HFF-Myc (cell line): ENCODE measurements at places on chromosomes 16 and 17.

DNA sequence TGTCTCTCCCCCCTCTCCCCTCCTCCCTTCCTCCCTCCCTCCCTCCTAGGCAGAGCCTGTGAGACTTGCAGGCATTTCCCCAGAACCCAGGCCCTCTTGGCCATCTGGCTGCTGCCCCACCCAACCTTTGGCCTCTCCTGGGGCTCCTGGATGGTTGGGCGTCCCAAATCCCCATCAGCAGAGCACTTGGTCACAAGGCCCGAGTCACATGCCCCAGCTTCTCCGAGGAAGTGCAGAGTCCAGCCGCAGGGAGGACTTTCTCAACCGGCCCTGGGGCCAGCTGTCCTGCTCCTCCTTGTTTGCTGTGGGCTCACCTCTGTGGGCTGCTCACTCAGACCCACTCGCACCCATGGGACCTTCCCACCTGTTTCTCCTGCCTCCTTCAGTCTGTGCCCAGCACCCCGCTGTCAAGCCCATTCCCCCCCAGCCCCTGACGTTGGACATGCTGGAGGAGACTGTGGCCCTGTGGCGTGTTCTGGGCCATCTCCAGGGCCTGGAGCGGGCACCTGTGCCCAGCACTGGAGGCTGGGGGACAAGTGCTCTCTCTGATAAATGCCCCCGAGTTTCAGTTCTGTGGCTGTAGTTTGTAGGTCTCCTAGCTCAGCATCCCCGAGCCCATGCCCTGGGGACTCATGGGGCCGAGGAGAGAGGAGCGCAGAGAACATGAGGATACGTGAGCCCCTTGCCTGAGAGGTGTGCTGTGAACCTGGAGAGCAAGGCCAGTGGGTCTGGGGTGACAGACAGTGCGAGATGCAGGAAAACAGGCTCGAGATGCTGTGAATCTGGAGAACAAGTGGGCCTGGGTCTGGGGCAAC, 42.3 kb upstream of the ZNF750 start:
- DNase-seq: no peak

GRCh38 chr17:48048384-48049126, 396 bp downstream of the NFE2L1 start:
- peak; percentile 59 for DNase-seq

DNA sequence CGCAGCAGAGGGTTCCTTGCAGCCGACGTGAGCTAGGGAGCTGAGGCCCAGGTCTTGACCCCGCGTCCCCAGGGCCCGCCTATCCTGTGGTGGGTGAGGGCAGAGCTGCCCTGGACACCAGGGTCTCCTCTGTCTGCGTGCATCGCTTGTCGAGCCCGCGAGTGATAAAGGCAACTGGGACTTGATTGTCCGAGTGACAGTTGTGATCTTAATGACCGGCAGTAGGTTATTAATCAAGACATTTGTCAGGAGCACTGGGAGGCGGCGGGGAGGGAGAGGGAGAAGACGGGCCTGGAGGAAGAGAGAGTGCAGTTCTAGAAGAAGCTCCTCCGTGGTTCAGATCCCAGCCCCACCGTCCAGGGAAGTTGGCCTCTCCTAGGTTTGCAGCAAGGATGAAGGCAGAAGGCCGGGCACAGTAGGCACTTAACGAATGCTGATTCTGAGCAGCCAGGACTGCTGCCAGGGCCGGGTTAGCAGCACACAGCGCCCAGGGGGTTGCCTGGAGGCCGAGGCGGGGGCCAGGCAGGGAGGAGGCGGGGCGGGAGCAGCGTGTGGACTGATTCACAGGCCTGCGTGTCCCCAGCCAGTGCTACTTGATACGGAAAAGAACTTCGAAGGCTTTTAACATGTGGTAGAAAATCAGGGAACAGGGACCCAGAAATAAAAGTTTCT, 11.3 kb upstream of the GSE1 start:
- DNase-seq: no peak

DNA sequence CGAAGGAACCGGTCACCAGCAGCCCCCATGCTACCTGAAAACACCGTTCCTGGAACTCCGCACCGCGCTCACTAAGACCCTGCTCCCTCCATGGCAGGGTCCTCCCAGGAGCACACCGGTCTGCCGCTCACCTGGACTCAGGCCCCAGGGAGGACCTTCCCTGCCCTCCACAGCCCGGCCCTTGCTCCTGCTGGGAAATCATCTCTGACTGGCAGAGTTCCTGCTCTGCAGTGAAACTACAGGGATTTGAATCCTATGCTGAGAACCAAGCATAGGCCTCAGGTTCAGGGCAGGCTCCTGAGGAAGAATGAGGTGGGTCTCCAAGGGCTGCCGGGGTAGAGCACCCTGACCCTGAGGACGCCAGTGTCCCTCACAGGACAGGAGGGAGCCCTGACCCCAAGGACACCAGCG, 88.5 kb downstream of the KCNJ12 start:
- no peak for DNase-seq

DNA sequence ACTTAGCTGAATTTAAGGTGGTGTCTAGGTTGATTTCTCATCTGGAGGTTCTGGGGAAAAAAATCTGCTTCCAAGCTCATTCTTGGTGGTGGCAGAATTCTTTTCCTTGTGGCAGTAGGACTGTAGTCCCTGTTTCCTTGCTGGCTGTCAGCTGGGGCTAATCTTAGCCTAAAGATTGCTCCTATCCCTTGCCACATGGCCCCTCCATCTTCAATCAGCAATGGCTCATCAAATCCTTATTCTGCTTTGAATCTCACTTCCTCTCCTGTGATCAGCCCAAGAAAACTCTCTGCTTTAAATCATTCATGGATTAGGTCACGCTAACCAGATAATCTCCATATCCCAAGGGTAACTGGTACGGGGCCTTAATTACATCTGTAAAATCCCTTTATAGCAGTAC, 6.6 kb downstream of the FAM20A start:
- DNase-seq: no peak

DNA sequence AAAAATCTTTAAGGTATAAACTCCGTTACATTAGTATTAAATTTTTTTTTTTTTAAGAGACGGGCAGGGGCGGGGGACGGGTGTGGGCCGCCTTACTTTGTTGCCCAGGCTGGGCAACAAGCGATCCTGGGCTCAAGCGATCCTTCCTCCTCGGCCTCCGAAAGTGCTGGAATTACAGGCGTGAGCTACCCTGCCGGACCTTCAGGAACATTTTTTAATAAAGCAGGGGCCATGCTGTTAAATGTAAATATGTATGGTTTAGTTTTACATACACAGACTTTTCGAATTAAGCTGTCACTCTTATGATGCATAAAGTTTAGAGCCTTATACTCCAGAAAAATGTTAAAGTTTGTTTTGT, 2.4 kb downstream of the PPM1D start:
- DNase-seq: no peak

GRCh38 chr16:51035711-51036110, 115.4 kb downstream of the SALL1 start:
- no peak for DNase-seq
